ENCODE measurements at places on chromosomes 13 and 19. TPM values are rescaled to one million over a fixed set of nuclear protein-coding genes. Genes with fewer than 3 reads are reported as not detected.

GRCh38 chr19:38781058-38781457 is 7.7 kb upstream of the LGALS7 start:
- DNase-seq, result no peak

Gene SHISA7
- not detected for total RNA-seq

DNA sequence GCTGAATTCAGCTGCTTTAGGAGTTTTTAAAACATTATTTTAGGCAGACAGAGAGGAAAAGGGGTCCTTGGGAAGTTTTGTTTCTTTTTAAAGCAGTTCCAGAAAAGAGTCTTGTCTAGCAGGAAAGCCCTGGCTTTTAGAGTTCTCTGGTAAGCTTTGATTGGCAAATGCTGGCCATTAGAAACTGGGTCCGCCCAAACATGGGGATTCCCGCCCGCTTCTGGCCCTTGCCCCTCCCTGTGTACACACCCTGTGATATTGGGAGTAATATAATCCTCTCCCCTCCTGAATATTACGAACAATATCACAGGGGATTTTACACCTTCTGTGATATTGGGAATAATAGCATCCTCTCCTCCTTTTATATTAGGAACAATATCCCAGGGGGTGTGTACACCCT is 58.9 kb downstream of the ERICH4 start:
- no peak for DNase-seq

DNA sequence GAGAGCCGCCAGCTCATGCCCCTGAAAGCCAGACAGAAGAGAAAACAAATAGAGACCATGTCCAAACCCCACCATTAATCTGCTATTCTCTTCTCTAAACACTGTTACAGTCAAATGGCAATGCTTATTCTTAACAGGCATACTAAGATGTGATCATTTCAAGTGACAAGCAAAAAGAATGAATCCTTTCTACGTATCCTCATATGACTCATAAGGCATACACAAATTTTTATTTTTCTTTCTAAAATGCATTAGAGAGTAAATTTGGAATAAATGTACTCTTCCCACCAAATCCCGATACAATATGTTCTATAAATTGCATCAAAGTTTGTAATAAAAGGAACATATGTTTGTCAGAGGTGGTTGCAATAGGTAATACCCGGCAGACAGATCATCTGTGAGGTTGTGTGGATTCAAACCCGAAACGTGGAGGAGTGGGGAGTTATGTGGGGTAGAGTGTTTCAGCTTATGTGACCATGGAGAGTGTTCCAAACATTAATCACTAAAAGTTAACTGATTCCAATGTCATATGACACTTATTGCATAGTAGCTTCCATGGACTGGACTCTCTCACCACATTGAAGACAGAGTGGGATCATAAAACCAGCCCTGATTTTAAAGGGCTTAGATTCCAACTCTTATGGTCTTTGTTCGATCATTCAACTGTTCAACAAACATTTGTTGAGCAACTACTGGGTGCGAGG is 213.1 kb downstream of the DCLK1 start:
- DNase-seq, result no peak

Gene CHERP
- total RNA-seq, result 19.3 TPM

DNA sequence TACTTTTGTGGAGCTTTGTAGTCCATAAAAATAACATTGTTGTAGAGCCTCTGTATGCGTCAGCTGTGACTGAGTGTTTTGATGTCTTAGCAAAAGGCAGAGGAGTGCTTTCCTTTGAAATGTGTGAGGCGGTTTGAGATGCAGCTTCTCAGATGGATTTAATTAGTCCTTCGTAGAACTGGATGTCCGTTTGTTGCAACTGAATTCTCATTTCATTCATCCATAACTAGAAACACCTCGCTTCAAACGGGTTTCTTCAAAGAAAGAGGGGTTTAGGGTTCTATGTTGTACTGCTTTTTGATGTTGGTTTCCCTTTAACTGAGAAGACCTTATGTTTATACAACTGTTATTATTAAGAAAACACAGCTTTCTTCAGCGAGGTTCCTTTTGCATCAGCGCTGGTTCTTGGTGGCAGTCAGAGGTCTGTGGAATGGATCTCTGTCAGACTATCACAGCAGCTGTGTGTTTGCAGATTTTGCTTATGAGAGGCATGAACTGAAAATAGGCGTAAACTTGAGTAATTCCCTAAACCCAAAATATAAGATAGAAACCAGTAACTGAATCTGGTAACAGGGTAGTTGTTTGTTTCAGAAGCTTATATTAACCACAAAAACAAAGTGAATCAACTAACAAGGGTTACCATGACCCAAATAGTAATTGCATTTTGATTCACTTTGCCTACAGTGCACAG is 194.4 kb downstream of the GGACT start:
- DNase-seq, result no peak

DNA sequence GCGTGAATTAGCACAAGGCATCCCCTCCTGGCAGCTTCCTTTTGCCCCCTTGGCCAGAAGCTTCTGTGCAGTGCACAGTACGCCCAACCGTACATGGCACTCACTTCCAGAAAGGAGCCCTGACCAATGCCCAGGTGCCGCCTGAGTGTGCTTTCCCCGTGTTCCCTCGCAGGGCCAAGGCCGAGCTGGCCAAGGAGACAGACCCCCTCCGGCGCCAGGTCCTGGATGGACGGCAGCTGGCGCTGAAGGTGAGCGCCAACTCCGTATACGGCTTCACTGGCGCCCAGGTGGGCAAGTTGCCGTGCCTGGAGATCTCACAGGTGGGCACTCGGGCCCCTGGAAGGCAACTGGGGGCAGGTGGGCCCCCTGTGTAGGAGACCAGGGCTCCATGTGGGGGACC is 9.4 kb upstream of the SPIB start:
- no peak for DNase-seq

GRCh38 chr13:60090574-60090973 is 73.2 kb downstream of the DIAPH3 start:
- DNase-seq, result no peak

GRCh38 chr19:46150606-46151005 is 2.6 kb downstream of the IGFL2 start:
- no peak for DNase-seq

Gene NFKBIB
- 18.4 TPM for total RNA-seq

- peak; percentile 50 for DNase-seq
These were observed 151.7 kb downstream of the DCLK1 start for GRCh38 chr13:35979361-35979951.

Gene PRRG2
- 0.88 TPM for total RNA-seq

GRCh38 chr13:44244288-44244687 is 129.3 kb upstream of the SERP2 start:
- no peak for DNase-seq

DNA sequence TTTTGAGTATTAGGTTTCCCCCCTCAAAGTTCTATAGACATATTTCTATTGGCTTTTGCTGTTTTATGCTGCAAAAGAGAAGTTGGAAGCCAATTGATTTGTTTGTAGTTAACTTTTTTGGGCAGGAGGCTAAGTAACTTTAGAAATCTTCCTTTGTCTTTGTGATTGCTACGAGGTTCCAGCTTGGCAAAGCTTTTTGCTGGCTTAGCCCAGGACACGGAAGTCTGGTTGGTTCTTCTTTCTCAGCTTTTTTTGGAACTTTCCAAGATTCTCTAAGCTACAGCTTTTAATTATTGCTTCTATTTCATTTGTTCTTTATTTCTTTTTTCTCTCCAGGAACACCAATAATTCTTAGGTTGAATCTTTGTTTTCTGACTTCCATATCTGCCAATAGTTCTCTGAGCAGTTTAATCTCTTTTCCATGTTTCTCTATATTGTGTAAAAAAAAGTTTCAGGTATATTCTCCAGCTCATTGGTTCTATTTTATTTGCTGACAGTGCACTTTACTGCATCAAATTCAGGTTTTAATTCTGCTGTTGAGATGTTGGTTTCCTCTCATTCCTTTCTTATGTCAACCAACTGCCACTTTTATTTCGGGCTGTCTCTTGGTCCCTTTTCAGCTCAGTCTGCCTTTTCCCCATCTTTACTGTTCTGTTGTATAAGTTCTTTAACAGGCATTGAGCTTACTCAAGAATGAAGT is 27.8 kb downstream of the MBNL2 start:
- DNase-seq, result no peak

Gene CD37
- 3.7 TPM for total RNA-seq

- DNase-seq, result no peak
These were observed 1988.1 kb upstream of the PCDH20 start for GRCh38 chr13:63403733-63404132.

Gene NFIX
- total RNA-seq, result 118 TPM

DNA sequence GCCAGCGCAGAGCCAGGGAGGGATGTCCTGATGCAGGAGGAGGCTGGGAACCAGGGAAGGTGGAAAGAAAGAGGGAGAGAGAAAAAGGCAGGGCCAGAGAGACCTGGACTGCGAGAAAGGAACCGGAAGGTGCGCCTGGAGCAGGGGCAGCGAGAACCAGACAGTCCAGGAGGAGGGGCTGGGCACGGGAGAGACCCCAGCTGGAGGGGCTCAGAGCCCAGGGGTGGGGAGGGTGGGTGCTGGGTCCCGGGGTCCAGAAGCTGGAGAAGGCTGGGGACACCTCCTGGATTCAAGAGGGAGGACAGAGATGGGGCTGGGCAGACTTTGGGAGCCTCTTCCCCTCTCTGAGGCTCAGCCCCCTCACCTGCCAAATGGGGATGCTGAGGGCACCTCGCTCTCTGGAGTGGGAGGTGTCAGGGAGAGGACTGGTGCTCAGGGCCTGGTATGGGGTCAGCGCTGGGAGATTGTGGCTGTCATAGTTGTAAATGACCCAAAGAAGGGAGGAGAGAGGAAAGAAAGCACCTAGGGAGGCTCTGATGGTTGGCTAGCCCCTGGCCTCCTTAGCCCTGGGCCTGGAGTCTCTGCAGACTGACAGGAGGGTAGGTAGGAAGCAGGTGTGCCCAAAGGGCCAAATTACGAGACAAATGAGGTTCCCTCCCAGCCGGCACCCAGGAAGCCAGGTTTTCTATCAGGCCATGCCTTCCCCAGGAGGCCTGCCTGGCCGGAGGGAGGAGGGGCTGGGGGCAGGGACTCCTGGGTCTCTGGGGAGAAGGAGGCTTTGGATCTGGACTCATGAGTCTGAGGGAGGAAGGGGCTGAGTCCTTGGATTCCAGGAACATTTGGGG is 1.3 kb upstream of the SPACA6 start:
- DNase-seq, result no peak

DNA sequence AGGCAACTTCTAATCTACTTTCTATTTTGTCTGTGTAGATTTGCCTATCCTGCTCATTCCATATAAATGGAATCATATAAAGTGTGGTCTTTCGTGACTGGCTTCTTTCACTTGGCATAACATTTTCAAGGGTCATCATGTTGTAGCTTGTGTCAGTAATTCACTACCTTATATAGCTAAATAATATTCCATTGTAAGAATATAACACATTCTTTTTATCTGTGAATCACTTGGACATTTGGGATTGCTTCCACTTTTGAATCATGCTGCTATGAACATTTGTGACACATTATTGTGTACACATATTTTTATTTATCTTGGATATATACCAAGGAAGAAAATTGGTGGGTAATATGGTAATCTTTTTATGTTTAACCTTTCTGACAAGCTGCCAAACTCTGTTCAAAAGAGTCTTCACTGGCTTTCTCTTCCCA is 89.0 kb upstream of the CSNK1A1L start:
- DNase-seq, result no peak

GRCh38 chr19:14439014-14439413 is 5.9 kb downstream of the PKN1 start:
- DNase-seq, result no peak

- no peak for DNase-seq
These were observed 15.1 kb upstream of the GAS6 start for GRCh38 chr13:113879017-113879416.

DNA sequence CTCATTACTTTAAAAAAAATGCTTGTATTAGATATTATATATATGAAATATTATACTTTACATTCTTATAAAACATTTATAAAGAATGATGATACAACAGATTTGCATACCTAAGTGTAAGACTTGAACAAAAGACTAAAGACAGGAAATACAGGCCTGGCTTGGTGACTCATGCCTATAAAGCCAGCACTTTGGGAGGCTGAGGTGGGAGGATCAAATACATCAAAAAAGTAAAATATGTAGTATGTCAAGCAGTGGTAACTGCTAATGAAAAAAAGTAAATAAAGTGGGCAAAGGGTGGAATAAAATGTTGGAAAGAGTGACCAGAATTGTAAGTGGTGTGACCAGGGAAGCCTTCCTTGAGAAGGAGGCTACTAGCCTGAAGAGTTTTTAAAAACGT is 133.7 kb downstream of the GGACT start:
- no peak for DNase-seq

DNA sequence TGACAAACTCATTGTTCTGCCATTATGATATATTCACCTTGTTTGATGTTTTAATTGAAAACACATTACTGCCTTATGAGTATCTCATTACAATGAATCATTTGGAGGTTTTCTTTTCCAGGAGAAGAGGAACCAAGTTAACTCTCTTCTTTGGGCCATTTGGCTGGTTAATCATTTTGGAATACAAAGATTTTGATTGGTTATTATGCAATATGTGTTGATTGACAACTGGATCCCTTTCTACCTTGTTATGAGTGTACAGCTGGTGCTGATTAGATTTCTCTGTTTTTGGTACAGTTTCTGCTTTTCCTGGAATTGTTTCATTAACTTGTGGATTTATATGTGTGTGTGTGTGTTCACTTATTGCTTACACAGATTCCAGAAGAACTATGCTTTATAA is 49.2 kb upstream of the RGCC start:
- no peak for DNase-seq
